ENCODE measurements at places on chromosomes 12 and 14. TPM values are rescaled to one million over a fixed set of nuclear protein-coding genes. Genes with fewer than 3 reads are reported as not detected.

DNA sequence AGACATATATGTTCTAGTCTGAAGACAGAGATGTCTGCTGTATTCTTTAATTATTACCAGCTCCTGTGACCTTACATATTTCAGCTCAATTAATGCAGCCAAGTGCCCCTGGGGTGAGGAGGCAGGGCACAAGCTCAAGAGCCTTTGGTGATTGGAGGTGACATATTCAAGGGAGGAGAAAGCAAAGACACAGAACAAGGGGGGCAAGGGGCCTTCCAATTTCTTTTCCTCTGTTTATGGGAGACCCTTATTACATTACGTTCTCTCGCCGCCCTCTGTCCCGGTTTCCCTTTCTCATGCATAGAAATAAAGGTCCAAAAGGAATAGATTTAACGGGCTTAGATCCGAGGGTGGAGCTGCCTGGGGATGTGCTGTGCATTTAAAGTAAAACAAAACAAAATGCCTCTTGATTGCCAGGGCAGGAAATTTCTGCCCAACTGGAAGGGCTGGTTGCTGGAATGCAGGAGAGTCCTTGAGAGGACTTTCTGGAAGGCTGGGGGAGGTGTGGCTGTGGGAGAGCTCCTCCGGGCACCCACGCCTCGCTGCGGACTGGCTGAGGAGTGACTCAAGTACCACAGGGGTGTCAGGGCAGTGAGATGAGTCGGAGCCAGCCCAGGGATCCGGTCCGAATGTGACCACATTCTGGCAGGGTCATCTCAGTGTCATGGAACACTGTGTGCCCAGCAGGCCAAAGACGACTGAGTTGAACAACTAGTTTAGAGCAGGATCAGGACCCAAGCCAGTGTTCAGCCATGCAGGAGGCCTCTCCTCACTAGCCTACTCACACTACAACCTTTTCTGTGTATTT lies 32.1 kb upstream of the GSG1 start:
- DNase-seq = no peak

The DTX3 gene
- total RNA-seq = 51.4 TPM

- DNase-seq = no peak
Measured at GRCh38 chr12:28130625-28131598, 59.3 kb upstream of the CCDC91 start.

DNA sequence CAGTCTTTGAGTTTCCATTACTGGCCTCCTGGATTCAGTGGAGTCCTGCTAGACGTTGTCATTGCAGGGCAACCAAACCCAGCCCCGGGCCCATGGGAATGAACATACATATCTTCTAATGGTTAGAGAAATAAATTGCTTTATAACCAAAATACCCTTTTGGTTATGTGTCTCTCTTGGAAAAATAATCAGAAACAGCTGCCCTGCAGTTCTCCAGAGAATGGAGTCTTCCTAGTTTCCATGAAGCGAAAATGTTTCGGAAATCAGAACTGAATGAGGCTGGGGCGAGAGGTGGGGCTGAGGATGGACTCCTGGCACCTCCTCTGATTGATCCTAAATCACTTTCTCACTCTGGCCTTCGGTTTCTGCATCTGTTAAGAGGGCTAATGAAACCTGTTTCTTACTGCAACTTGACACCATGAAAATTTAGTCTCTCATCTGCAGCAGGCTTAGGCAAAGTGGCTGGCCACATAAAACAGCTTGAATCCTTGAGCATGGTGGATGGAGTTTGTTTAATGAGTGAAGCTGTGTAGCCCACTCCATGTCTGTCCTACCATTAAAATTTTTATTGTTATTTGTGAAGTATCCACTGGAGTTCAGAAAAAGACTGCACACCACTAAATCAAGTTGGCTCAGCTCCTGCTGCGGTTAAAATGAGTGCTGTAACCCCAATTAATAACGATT lies 198.9 kb downstream of the CACNA1C start:
- no peak for DNase-seq

DNA sequence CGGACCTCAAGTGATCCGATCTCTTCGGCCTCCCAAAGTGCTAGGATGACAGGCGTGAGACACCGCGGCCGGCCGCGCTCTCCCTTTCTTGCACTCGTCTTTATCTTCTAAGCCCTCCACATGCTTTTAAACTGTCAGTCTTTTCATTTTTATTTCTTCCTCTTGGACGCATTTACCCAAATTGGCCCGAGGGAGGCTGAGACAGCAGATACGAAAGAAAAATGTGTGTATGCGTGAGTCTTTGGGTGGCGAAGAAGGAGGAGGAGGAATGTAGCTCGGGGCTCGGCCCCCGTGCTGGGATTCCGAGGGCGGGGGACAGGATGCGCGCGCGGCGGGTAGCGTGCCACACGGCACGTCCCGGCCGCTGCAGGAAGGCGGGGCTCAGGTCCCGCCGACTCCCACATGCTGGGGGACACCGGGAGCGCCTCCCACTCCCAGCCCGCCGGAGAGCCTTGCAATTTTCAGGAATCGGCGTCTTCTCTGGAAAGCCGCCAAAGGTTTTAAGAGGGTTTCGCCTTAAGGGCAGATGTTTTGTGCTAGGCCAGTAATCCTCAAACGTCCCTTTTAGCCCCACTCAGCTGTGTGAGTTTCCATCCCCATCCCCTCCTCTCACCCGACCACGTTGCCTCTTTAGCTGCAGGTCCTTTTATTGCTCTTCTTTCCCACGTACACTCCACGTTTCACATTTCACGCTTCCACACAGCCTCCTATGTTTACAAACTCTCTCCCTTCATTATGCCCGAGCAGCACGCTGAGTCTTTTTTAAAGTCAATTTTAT lies 34.7 kb upstream of the SLC2A3 start:
- peak; percentile 71 for DNase-seq

GRCh38 chr12:108193917-108194316 lies 64.8 kb downstream of the WSCD2 start:
- peak; percentile 54 for DNase-seq

DNA sequence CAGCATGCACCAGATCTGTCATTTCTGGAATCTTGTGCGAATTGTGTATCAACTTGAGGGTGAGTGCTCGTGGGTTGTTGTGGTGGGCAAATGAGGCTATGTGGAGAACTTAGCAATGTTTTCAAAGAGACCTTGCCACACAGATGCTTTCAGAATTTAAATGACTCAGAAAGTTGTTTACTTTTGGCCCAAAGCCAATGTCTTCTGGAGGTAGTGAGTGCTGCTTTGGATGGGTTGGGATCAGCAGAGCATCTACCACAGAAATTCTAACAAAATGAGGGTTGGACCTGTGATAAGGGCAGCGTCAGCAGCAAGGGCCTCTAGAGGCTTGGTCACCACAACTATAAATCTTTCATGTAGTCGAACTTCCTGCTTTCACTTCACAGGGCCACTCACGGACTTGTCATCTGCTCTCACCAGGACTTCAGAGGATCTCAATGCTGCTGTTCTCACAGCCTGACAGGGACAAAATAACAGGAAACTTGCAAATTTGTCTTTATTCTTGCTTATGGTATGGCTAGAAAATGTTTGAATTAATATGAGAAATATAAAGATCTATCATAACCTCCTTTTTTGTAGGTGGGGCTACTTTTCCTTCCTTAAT lies 111.4 kb downstream of the DACT1 start:
- DNase-seq = no peak

The FKBP4 gene
- total RNA-seq = 44.8 TPM

DNA sequence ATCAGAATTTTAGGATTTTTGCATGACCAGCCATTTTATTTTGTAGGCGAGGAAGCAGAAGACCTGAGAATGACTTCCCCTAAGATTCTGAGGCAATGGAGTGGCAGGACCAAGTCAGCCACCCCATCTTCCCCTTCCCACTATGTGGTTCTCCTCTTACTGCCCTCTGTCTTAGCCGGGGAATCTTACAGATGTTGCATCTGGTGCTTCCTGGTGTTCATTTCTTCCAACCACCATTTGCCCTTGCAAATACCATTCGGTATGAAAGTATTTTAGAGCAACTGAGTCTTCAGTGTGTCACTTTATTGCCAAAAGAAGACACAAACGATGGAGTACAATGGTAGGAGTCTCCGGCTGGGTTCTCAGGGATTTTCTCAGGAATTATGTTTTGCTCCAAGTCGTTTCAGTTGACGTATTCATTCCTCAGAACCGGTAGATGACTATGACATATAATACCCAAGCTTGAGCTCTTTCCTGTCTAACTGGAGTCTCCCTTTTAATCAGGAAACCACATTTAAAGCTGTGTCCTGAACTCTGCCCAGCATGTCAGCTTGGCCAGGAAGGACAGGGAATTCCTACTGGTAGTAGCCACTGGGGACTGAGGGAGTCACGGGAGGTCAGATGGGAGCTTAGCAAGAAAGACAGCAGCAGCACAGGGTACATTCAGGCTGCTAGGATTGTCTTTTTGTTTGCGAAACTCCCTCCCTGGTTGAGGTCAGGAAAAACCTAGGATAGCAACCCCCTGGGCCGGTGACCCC lies 87.0 kb downstream of the SAMD4A start:
- DNase-seq = no peak

- no peak for DNase-seq
Measured at GRCh38 chr14:74468513-74468912, 24.6 kb downstream of the NPC2 start.

DNA sequence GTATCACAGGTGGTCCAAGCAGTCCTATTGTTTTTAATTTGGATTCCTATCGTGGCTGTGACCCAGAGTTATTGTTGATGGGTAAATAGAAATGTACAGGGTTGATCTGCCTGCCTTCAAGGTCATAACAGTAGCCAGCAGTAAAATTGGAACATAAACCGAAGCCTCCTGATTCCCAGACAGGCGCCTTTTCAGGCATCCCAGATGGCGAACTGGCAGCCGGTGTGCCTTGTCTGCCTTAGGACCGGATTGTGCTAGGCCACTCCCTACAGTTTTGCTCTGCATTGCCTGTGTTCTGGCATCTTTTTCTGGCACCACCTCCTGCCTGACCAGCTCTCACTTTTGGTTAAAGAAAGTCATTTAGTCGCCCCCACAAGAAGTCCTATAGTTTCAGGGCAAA lies 22.2 kb downstream of the TMEM117 start:
- no peak for DNase-seq

DNA sequence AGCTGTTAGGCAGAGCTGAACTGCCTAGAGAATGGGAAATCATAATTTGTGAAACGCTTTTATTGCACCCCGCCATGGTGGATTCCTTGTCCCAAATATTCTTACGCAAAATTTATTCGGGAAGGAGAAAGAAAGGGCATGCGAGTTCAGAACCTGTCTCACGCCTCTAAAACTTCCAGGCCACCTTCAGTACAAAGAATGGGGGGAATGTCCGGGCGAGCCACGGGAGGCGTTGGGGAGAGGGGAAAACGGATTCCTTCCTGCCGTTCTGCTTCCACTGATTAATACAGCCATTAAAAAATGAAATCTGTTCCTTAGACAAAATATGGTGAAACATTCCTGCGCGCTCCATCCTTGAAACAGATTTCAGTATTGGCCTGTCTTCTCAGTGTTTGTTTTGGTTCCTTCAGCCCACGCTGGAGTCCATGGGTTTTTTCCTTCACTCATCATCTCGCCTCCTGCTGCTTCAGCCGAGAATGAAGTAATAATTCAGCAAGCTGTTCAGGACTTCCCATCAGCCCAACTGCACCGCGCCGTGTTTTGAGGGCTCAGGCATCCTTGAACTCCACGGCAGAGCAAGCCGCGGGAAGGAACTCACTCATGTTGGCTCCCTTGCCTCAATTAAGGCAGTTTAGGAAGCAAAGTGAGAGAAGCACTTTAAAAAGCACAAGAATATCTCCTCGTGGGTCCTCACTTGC lies 47.7 kb upstream of the CDKN3 start:
- no peak for DNase-seq

GRCh38 chr12:84135586-84136279 lies 776.9 kb downstream of the SLC6A15 start:
- DNase-seq = no peak

DNA sequence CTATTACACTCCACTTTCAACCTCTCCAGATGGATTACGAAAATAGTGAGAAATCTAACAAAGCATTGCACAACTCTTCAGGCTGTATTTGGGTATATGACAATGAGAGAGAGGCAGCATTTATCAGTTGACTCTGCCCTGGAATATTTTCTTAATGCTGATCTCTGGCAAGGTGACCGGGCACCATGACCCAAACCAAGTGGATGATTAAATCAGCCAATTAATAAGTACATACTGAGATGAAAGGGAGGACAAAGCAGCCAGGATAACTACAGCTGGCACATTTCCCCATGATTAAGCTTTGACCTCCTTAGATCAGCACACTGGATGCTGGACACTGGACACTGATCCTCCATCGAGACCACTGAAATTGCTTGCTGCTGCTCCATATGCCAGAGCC lies 218.2 kb downstream of the ASCL1 start:
- DNase-seq = no peak

DNA sequence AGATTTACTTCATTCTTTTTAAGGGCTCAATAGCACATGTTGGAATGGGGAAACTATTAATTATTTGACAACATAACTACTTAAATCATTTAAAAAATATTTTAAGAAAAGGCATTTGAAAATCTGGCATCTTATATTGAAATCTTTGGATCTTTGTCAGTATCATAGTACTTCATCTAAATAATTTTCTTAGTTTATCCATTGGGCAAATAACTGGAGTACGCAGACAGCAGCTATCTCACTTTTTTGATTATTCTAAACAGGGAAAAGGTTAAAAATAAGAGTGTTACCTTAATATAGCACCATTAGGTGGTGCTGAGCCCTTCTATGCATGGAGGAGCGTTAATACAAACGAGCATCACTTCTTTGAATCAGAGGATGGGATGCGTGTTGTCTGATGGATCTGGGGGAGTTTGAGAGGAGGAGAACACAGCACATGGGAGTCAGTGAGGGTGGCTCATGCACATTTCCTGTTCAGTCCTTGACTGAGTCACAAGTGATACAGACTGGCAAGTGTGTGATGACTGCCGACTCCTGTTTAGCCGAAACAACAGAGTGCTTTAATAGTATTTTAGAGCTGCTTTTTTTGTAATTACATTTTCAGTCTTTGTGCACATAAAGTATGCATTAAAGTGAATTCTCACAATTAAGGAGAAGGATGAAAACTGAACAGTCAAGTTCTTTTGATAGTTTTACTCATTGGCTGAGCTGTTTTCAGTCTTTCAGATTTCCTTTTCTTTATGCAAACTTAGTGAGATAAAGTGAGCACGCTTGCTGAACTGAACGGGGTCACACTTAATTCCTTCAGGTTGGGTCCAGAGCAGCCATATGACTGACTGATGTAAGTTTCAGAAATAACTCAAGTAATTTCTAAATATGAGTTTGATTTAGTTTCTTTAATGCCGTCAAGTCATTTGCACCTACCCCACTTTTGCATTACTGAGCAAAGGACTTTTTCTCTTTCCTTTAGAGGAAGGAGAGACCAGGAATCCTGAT lies 92.7 kb downstream of the DIP2B start:
- peak; percentile 65 for DNase-seq

- DNase-seq = no peak
Measured at GRCh38 chr14:20059745-20060144, at the start of gene OR4L1. Gene OR4L1, plus strand, starts transcription at chr14:20060045. Its CDS starts 0 bp downstream, at chr14:20060045.

The AKAP6 gene
- 102 TPM for total RNA-seq

- DNase-seq = no peak
Measured at GRCh38 chr12:101204602-101205304, 5.3 kb downstream of the SLC5A8 start.

- no peak for DNase-seq
Measured at GRCh38 chr12:59595565-59595882, 305 bp upstream of the SLC16A7 start.

The RPGRIP1 gene
- not detected for total RNA-seq

- DNase-seq = peak; percentile 58
Measured at GRCh38 chr12:120971299-120972180, 6.8 kb upstream of the HNF1A start.

GRCh38 chr14:94540031-94540794 lies 21.0 kb upstream of the SERPINA4 start:
- no peak for DNase-seq
